Kidney capillary endothelial cell (primary cell): ENCODE measurements at places on chromosomes 7 and 10.

DNA sequence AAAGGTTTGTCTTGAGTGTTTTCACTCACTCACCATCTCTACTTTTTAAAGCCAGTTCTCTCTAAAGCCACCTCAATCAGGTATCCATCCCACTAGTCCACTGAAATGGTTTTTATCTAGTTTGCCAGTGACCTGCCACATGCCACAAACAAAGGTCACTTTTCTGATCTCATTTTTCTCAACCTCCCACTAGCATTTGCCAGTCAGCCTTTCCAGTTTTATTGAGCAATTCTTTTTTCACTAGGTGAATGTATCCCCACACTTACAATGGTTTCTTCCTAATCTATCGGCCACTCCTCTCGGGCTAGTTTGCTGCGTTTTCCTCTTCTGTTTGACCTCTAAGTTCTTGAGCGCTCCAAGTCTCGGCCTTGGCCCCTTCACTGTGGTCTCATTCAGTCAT, 44.9 kb upstream of the ARL4A start:
- no peak for DNase-seq

- DNase-seq, result no peak
Measured at GRCh38 chr7:674454-675410, 51.8 kb upstream of the DNAAF5 start.

GRCh38 chr10:25912866-25913265, 21.2 kb upstream of the MYO3A start:
- DNase-seq, result no peak

DNA sequence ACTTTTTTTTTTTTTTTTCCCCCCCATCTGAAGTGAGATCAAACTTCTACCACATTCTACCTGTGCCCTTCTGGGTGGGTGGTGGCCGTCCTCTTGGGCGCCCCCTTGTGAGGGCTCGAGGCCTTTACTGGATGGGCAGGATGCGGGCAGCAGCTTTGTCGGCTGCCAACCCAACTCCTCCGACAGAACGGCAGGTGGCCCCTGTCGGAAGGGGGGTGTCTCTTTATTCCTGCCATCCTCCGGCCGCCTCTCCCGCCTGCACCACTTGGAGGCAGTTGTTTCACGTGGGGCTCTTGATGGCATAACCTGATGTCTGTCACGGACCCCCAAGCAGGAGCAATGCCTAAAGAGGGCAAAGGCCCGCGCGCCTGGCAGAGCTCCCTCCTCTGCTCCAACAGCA, 31.0 kb downstream of the AMZ1 start:
- no peak for DNase-seq

DNA sequence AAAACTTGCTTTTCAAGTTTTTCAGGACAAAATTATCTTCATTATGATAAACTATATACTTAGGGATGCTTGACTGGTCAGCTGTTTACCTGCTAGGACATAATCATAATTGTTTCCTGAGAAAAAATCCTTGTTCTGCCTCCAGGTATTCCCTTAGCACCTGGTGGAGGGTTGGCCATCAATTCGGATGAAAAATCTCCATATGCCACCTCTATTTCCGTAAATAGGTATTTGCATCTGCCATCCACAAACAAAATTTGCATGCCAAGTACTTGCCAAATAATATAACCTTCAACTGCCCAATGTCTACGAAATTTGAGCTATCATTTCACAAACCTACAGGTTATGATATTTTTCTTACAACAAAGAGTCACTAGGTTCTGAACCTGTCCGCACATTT, 126.2 kb downstream of the RNF133 start:
- no peak for DNase-seq

GRCh38 chr7:128270826-128271272, 29.8 kb downstream of the LEP start:
- no peak for DNase-seq

- no peak for DNase-seq
Measured at GRCh38 chr10:116159197-116159596, 113.8 kb downstream of the GFRA1 start.

- no peak for DNase-seq
Measured at GRCh38 chr7:155234950-155235789, 62.5 kb upstream of the INSIG1 start.

GRCh38 chr10:50384898-50385297, 133.6 kb upstream of the ASAH2 start:
- no peak for DNase-seq

DNA sequence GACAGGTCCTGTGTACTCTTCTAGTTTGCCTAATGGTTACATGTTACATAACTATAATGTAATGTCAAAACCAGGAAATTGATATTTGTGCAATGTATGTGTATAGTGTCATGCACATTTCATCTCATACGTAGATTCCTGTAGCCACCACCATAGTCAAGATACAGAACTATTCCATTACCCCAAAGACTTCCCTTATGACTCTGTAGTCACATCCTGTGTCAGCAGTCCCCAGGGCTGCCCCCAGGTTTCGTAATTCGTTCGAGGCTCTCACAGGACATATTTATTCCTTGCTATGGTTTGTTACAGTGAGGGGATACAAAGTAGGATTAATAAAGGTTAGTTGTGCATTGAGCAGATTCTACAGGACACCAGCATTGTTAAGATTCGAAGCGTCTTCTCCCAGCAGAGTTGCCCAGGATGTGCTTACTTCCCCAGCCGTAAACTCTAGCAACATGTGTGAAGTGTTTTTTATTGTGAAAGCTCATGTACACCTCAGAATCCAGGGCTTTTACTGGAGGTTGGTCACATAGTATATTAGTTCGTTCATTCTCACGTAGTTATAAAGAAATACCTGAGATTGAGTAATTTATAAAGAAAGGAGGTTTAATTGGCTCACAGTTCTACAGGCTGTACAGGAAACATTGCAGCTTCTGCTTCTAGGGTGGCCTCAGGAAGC, 18.6 kb downstream of the RABGEF1 start:
- no peak for DNase-seq

- no peak for DNase-seq
Measured at GRCh38 chr10:128465697-128466096, 339.5 kb upstream of the MKI67 start.

- DNase-seq, result no peak
Measured at GRCh38 chr7:80154656-80155333, 20.2 kb downstream of the GNAI1 start.

DNA sequence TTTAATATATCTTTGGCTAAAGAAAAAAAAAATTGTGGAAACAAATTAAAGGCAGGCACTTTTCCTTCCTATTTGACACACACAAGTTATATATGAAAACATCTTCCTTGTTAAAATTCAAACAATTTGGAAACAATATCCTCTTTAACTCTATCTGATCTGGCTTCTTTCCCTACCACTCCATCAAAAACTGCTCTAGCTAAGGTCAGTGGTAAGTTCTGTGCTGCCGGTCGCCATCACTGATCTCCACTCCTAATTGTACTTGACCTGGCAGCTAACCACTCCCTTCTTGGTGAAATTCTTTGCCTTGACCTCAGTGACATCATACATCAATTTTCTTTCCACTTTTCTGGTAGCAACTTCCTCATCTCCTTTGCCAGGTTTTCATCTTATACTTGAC, 47.9 kb upstream of the MRLN start:
- DNase-seq, result no peak

GRCh38 chr7:129489491-129489890, 12.8 kb upstream of the SMKR1 start:
- no peak for DNase-seq

GRCh38 chr10:17847585-17848296, 38.6 kb downstream of the MRC1 start:
- DNase-seq, result no peak

DNA sequence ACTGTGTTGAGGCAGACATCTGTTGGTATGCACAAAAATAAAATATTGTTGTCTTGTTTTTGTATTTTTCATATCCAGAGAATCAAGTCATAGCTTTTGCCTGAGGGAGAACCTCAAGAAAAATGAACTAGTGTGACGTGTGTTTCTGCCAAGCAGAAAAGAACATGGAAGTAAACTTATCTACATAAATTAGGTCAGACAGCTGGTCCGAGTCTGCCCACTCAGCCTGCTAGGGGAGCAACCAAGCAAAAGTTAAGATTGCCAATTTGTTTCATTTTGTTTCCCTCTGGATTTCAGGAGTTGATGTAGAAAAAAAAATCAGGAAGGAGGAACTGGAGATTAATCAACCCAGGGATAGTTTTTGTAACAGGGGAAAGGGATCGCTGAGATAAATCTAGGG, 572.4 kb upstream of the LRRTM3 start:
- no peak for DNase-seq

- no peak for DNase-seq
Measured at GRCh38 chr7:42082144-42082543, 154.9 kb downstream of the GLI3 start.

- no peak for DNase-seq
Measured at GRCh38 chr10:101691081-101691480, 3.9 kb downstream of the FBXW4 start.

- peak; percentile 51 for DNase-seq
Measured at GRCh38 chr10:70903262-70903921, 15.0 kb upstream of the PCBD1 start.

- no peak for DNase-seq
Measured at GRCh38 chr10:80464557-80465450, 10.7 kb downstream of the TSPAN14 start.

- no peak for DNase-seq
Measured at GRCh38 chr7:35553519-35553918, 141.4 kb downstream of the HERPUD2 start.

- peak; percentile 56 for DNase-seq
Measured at GRCh38 chr7:31373337-31374289, 33.1 kb upstream of the NEUROD6 start.

- no peak for DNase-seq
Measured at GRCh38 chr7:26409661-26410547, 118.2 kb downstream of the SNX10 start.

GRCh38 chr7:90850471-90850870, 254.3 kb downstream of the CDK14 start:
- DNase-seq, result no peak

- DNase-seq, result no peak
Measured at GRCh38 chr7:35334506-35334905, 80.6 kb upstream of the TBX20 start.

GRCh38 chr7:98995111-98995510, 116.8 kb downstream of the TRRAP start:
- DNase-seq, result no peak

DNA sequence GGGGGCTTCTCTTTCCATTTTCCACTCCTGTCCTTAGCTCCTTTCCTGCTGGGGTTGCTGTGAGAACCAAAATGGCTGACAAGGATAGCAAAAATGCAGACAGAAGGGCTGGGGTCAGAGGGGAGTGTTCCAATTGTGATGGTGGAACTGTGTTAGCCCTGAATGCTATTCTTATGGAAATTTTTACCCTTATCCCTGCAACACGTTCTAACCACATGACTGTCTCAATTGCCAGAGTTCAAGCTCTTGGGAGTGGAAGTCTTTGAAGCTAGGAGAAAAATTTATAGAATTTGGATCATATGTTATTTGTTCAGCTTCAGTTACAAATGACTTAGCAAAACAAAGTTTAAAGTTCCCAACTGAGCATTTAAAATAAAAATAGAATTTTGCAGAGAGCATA, 134.1 kb downstream of the ADCYAP1R1 start:
- DNase-seq, result no peak

- DNase-seq, result no peak
Measured at GRCh38 chr7:4265676-4266075, 416.4 kb upstream of the FOXK1 start.

- DNase-seq, result peak; percentile 61
Measured at GRCh38 chr7:7183838-7184463, 1.6 kb downstream of the C1GALT1 start.

- no peak for DNase-seq
Measured at GRCh38 chr7:12436126-12436525, 32.5 kb upstream of the VWDE start.

GRCh38 chr10:88877298-88877697, 2.7 kb upstream of the STAMBPL1 start:
- no peak for DNase-seq

GRCh38 chr7:87155788-87156187, 3.5 kb downstream of the DMTF1 start:
- DNase-seq, result no peak

GRCh38 chr10:125343118-125343925, 183.0 kb upstream of the CTBP2 start:
- peak; percentile 17 for DNase-seq

DNA sequence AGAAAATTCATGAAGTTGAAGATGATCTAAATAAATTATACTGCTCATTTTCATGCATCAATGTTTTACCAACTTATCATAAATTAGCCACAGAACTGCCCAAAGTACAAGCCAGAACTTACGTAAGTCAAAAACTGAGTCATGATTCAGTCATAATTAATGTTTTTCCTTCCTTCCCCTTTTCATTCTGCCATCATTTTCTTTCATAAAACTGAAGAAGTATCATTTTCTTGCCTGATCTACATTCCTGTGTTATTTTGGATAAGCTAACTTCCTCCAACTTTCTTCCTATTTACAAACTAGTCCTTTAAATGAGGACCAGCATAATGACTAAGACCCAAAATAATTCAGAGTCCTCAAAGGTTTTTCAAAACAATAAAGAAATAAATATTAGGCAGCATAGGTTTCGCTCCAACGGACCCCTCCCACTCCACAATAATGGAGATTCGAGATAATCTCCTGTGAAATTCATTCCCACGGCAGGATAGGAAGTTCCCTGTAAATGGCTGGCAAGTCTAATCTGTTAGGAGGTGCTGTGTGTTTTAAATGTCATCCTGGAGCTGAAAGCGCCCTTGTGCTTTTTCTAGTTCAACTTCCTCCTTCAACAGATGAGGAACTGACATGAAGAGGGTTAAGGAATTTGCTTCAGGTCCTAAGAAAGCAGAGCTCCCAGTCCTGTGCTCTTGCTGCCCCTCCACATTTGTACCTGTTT, 218.9 kb downstream of the DOCK4 start:
- DNase-seq, result no peak

DNA sequence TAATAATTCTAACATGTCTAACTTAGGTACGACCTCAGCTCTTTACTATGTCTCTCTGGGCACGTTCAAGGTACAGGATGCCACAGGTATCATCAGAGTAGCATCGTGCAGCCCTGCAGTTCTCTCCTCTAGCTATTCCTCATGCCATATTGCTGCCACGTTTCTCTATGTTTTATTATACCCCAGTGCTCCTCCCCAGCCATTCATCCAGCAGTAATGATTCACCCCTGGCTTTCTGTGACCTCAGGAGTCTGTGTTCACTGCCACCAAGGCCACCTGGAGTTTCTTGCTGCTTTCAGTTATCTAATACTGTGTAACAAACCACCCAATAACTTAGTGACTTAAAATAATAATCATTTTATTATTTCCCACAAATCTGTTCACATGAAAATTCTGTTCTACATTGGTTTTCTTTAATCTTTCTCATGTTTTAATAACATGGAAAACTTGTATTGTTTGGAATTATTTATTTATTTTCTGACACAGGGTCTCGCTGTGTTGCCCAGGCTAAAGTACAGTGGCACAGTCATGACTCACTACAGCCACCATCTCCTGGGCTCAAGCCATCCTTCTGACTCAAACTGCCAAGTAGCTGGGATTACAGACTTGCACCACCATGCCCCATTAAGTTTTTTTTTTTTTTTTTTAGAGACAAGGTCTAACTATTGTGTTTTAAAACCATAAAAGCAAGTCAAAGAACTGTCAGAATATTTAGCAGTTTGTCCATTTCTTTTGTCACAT, 21.8 kb downstream of the REEP3 start:
- no peak for DNase-seq

- DNase-seq, result peak; percentile 15
Measured at GRCh38 chr7:39428221-39428620, 138.0 kb upstream of the YAE1 start.
